ENCODE measurements at places on chromosomes 5 and 9.

DNA sequence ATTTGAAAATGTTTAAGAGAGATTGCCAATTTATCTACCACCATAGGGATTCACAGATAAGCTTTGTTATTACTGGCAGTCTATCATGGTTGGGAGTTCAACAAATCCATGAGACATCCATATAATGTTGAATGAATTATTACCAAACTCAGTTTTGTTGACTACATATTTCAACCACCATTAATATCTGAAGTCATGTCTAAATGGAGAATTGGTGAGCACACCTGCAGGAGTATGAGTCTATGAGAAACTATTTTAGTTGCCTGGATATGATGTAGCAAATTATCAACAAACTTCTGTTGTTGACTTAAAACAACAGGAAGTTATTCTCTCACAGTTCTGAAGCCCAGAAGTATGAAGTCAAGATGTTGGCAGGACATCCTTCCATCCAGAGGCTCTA, 126.8 kb upstream of the FBXL7 start:
- no peak for DNase-seq

GRCh38 chr9:82969291-82969690, 93.7 kb downstream of the RASEF start:
- DNase-seq, result no peak

DNA sequence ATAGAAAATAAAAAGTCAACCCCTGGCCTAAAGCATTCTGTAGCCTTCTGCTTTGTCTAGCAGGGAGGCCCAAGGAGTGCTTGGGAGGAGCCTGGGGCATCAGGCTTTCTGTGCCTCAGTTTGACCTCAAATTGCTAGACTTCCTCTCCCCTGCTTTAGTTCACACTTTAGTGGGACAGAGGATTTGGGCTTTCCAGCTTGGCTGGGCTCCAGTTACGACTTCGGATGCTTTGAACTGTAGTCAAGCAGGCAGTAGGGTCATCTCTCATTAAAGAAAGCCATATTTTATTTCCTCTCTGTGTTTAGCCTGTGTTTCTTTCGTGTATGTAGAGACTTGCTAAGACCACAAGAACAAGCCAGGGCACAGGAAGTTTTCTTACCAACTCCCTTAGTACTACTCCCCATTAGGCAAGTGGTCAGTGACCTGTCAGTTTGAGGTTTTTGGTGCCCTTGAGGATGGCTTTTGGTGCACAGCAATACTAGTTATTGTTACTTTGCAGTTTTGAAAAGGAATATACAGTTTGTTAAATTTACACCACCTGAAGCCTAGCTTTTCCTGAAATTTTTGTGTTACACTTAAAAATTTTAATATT, 334.7 kb downstream of the NDUFS4 start:
- DNase-seq, result no peak

GRCh38 chr5:125501396-125501795, 755.0 kb upstream of the ZNF608 start:
- no peak for DNase-seq

DNA sequence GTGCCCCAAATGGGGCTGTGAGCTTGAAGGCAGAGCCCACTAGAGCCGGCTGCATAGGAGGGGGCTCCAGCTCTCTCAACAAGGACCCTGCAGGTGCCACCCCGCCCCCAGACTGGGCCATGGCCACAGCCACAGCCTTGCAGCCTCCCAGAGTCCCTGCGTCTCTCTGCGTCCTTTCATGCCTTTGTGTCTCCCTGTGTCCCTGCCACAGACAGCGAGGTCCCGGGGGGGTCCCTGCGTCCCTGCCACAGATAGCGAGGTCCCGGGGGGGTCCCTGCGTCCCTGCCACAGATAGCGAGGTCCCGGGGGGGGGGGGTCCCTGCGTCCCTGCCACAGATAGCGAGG, 6.3 kb downstream of the NOXA1 start:
- no peak for DNase-seq

DNA sequence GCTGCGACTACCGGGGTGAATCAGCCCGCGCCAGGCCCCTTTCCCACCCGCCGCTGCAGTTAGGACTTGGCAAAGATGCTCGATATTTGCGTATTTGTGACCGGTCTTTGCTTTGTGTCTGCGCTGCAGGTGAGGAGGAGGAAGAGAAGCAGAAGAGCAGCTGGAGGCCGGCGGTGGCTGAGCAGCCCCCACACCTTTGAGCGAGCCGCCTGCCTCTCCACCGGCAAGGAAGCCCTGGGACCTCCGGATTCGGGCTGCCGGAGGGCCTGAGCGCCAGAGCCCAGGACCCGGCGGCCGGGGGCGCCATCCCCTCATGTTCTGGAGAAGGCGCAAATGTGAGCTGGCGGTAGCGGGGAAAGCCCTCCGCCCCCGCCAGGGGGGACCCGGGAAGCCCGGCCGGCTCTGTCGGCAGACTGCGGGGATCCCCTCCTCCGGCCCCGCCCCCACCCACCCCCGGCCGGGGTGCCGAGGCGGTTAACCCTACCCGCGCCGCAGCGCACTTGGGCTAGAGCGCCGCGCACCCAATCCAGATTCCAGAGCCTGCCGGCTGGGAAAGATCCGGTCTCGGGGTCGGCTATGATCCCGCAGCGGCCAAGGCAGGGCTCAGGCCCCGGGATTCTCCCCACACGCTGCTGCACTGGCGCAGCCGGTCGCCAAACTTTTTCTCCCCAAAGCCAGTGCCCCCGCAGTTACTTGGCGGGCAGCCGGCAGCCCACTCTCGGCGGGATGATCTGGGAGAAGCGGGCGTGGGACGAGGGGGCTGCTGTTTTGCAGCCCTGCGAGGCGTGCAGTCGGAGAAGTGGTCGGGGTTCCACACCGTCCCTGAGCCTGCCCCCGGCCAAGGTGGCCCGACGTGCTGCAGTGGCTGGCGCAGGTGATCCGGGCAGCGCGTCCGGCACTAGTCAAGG, 800 bp upstream of the KCNN2 start:
- DNase-seq, result no peak

DNA sequence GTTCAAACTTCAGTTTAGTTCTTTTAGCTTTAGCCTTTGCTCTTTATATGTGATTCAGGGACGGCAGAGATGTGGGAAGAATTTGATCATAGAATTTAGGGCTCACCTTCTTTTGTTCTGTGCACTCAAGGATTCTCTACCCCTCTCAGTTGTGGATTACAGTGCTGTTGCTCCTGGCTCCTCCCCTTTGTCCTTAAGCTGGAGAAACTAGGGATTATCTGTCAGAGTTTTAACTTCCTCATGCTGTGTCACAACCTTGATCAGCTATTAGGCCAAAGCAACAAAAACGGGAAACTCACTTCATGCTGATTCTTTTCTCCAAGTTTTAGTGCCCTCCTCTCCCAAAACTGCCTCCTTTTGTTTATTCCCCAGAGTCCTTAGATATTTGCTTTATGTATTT, 13.0 kb upstream of the PCDHAC2 start:
- DNase-seq, result no peak

- DNase-seq, result no peak
These were observed 6.8 kb upstream of the DENND4C start for GRCh38 chr9:19223724-19224123.

DNA sequence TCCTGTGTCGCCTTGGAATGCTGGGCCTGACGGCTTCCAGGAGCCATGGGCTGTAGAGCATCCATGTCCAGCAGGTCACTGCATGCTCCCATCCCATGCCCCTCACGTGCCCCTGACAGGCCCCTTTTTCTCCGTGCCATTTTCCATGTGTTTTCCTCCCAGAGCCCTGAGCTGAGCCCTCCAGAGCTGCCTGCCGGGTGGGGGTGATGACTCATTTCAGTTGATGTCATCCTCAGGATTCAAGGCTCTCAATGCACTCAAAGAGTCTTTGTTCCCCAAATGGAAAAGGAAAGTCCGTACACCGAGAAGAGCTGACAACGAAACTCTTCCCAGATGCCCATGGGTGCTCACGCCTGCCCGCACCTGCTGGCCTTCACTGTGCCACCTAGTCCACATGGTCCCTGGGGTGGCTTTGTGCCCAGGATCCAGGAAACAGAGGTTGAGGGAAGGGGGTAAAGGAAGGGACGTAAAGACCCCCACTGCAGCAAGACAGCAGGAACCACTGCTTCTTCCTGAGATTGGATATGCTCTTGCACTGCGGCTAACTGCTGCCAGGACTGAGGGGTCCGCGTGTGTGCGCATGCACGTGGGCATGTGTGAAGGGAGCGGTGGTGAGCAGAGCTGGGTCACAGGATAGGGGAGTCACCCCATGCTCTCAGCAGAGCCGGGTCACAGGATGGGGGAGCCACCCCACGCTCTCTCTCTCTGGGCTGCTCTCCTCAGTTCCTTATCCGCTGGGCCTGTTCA, 27.6 kb downstream of the COL15A1 start:
- no peak for DNase-seq

GRCh38 chr5:173869316-173869715, 18.8 kb upstream of the CPEB4 start:
- DNase-seq, result no peak

DNA sequence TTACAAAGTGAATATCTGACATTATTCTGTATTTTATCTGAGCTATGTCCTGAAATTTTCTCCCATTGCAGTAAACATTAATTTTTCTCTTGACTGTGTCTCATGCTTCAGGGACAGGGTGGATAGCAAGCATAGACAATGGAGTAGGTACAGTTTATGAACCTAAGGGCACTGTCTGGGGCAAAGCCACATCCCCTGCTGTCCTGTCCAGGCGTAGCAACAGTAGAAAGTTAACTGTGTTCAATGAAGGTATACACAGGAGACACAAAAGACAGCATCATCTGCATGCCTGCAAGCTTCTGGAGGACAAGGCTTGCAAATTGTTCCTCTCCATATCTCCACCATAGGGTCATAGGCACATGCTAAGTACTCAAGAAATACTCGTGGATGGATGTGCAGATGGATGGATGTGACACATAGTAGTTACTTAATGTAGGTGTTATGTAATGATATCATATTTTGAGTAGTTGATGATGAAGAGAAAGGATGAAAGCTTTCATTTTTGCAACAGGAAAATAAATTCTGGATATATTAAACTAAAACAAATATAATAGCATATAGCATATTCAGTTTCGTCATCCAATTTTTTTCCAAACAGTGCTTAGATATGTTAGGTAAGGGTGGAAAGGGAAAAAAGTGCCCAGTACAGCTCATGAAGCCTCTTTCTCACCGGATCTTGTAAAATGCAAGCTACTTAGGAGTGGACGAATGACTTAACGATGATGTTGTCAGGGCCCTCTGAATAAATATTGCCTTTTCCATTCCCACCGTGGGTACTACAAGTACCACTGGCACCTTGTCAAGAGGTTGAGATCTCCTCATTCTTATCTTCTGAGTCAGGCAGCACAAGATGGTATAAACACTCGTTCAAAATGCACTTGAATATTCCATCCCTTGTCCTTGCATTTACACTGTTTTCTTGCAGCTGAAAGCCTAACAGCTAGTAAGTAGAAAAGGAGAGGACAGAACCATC, 19.9 kb upstream of the ZSWIM6 start:
- no peak for DNase-seq

GRCh38 chr9:37035648-37036370, 1.7 kb upstream of the PAX5 start:
- no peak for DNase-seq

DNA sequence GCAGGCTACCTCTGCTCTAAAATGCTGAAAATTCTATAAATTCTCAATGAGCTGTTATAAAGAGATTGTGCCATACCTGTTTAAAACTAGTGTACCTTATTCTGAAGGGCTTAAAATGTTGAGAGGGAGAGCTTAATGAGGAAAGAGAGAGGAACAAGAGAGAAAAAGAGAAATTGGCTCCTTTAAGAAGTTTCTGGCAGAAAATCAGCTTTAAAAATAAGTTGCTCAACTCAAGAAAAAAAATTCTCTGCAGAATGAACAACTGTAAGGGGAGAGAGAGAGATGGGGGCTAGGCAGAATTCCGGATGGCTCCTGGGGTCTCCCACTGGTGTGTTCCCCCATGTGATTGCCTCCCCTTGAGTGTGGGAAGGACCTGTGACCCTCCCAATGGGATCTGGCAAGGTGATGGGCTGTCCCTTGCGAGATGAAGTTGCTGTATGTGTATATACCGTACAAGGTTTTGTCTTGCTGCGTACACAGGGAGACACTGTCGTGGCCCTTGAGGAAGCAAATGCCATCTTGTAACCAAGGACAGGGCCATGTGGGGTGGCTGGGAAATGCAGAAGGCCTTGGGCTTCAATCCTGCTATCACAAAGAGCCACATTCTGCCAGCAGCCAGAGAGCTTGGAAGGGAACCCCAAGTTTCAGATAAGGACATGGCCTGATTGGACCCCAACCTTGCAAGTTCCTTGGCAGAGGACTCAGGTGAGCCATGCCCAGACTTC, 64.3 kb upstream of the S1PR3 start:
- peak; percentile 40 for DNase-seq

DNA sequence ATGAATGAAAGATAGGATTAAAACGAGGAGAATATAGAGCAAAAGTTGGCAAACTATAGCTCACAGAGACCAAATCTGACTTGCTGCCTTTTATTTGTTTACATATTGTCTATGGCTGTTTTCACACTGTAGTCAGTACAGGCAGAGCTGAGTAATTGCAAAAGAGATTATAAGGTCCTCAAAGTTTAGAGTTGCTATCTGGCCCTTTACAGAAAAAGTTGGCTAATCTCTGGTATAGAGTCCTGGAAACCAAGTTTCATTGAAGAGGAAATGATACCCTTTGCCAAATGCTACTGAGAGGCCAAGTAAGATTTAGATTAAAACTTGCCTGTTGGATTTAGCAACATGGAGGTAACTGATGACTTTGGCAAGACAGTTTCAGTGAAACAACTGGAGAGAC, 36.0 kb downstream of the LYRM7 start:
- DNase-seq, result no peak

GRCh38 chr5:171268700-171269620, 40.1 kb upstream of the TLX3 start:
- DNase-seq, result no peak

DNA sequence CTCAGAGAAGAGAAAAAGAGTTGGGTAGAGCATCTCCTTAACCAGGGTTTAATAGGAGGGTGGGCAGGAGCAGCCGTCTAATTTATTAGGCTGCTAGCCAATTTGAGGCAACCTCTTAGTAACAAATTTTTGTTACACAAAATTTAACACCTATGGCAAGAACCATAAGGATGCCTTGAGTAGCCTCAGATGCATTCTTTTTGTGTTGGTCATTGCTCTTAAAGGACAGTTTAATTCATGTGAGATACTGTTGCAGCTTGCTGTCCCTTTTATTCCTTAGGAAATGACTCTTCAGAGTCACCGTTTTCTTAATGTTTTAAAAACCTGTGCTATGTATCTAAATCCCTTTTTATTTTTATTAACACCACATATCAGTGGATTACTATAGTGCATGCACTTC, 255.1 kb downstream of the MAST4 start:
- DNase-seq, result no peak

DNA sequence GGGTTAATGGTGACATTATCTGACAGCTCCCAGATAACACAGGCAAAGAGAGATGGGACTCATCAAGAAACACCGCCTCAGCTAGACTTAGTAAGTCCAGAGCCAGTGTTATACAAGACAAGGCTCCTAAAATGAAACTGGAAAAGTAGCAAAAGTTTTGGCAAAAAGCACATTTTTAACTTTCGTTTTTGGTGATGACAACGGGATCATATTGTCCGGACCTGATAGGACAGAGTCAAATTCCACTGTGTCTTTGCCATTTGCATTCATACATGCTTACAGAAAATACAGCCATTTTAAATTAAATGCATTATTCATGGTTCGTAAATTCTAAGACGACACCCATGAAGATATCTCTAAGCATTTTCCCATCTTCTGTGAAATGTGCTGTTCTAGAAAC, 152.1 kb downstream of the CRB2 start:
- DNase-seq, result no peak

Data from HL-60 (cell line).